ENCODE measurements at places on chromosomes 1 and 21. TPM values are rescaled to one million over a fixed set of nuclear protein-coding genes. Genes with fewer than 3 reads are reported as not detected.

Gene ZBTB18
- total RNA-seq = 5.2 TPM

GRCh38 chr1:164575356-164575886 is 16.4 kb downstream of the PBX1 start:
- DNase-seq = no peak

Gene TPTE
- not detected for total RNA-seq

DNA sequence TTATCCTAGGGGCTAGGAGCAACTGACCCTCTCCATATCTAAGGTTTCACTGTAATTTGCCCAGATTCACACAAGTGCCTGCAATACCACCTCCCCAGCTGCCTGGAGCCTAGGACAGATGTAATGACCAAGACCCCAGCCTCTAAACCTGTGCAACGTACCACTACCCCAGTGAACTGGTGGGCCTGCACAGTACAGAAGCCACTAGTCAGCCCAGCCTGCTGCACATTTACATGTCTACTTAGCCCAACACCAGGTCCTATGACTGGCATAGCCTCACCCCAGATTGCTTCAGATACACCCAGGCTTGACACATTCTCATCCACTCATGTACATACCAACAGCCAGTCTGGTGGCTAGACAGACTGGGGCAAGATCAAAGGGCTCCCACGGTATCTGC is 1336.6 kb downstream of the BRINP3 start:
- no peak for DNase-seq

Gene LRRC42
- total RNA-seq = 31.6 TPM

DNA sequence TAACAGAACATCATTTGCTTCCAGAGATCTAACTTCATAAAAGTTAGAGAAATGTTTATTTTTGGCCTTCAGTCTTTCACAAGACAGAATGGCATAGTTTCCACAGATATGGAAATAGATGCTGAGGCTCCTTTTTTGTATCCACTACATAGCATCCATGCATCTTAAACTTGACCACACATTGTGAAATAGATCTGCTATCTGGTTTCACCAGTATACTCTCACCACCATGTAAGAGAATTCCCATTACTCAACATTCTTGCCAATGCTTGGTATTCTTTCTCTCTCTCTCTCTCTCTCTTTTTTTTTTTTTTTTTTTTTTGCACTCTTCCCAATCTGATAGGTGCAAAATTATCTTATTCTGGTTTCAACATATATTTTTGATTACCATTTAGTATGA is 52.1 kb upstream of the PRMT6 start:
- DNase-seq = no peak

Gene SYCP1
- total RNA-seq = not detected

Gene GJC2
- total RNA-seq = 0.16 TPM
